CD4-positive, alpha-beta T cell treated with Interleukin-21 for 1 hour (primary cell): ENCODE measurements at places on chromosomes 16 and 17.

GRCh38 chr17:73174126-73174525 is 9.3 kb downstream of the SSTR2 start:
- DNase-seq = no peak

DNA sequence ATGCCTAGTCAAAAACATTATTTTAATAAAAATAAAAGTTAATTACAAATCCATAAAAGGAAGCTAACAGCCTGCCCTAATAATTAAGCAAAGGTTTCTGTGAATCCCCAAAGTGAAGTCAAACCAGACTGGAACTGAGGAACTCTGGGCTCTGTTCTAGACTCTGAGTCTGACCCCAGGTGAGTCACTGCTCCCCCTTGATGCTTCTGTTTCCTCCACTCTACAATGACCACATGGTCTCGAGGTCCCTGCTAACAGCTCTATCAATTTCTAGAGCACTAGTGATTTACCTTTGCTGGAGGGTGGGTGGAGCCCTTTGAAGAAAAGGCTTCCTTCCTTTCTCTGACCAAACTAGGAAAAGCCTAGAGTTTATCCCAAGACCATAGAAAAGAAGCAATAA is 32.4 kb downstream of the XPO6 start:
- no peak for DNase-seq

- DNase-seq = no peak
Measured at GRCh38 chr17:3986270-3986938, 22.2 kb upstream of the ATP2A3 start.

DNA sequence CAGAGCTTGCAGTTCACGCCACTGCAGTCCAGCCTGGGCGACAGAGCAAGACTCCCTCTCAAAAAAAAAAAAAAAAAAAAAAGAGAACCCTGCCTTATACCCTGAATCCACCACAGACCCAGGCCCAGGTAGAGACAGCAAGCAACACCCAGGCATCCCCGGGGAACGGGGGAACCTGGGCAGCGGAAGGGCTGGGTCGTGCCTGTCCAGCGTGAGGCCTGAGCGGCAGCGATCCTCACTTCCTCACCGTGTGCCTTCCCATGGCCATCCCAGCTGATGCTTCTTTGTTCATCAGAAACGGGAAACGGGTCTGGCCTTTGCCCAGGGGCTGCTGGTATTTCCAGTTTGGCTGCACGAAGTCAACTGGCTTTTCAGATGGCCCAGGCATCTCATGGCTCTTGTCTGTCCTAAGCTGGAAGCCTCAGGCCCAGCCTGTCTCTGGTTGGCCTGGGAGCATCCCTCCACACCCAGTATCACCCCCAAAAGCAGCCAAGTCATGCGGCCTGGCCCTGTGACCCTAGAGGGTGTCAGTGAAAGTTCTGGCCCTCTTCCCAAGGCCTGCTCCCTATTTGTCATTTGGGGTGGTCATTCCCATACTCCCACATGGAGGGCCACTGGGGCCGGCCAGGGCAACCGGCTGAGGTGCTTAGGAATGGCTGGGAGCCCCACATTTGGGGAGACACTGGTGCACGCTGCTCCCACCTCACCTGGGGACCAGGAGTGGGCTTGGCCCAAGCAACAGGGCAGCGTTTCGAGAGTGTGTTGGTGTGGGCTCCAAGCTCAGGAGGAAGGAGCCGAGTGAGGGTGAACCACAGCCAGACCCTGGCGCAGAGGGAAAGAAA is 20.1 kb downstream of the FAM83G start:
- no peak for DNase-seq

DNA sequence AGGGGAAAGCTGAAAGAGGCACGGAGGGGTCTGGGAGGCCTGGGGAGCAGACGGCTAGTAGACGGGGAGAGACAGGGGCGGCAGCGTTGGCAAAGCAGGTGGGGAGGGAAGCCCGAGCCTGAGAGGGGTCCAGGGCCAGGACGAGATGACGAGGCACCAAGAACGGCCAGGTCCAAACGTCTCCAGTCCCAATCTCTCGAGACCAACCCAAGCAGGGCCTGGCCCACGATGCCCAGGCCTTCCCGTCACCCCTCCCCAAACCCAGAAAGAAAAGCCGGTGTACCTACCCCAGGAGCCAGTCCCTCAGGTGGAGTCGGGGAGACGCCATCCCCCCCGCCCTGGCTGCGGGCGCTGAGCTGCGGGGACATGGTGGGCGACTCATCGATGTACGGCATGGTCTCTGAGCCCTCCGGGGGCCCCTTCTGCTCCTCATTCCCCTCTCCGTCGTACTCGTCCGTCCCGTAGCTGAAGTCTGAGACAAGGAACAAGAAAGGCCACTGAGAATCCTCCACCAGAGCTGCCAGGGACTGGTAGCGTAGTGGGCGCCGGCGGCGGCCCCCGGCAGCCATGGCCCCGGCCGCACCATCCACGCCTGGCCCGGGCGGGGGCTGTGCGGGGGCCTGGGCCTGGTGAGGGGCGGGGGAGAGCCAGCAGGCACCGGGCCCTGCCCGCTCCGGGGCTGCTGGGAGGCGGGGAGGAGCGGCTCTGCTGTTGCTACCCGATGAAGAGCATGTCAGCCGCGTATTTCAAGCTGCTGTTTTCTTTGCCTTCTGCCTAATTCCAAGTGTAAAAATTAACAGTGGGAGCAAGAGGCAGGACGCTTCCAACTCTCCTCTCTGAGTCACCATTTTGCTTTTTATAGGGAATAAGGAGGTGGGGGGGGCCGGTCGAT is 54.6 kb downstream of the ABR start:
- DNase-seq = no peak

DNA sequence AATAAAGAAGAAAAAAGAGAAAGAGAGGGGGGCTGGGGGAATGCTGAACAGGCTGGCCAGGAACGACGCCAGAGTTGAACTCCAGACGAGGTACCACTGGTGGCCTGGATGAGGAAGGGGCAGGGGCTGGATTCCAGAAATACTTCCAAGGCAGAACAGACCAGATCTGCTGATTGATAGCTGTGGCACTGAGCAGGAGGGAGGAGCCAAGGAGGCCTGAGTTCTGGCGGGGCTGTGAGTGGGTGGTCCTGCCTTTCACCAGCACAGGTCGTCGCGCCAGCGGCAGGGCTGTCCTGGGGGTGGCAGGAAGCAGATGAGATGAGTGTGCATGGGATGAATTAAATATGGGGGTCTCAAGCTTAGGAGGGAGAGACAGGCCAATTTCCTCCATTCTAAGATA is 5.5 kb downstream of the CCDC42 start:
- DNase-seq = no peak

DNA sequence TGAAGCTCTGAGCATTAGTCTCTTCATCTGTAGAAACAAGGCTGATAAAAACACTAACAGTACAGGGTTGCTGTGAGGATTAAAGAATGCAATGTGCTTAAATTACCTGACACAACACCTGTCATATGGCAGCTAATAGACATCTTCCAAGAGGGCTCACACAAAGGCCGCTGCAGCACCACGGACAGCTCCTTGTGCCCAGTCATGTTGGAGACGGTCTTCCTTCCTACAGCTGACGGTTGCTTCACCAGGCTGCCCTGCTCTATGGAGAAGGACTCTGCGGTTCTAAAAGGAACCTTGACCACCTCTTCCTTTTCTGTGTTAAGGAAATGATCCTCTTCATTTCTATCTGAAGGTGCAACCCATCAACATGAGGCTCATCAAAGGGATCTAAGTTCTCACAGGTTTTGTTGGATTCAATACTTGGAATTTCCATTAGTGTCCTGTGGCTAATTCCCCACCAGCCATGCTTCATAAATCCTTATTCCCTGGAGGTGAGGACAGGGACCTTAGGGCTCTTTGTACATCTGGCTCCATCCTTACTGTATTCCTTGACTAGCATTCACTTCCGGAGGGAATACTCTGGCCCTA is 138.9 kb upstream of the CES5A start:
- DNase-seq = peak; percentile 4

GRCh38 chr17:80594431-80595269 is 50.0 kb downstream of the RPTOR start:
- DNase-seq = no peak

- DNase-seq = no peak
Measured at GRCh38 chr16:68005211-68005610, 5.9 kb upstream of the DPEP2 start.

DNA sequence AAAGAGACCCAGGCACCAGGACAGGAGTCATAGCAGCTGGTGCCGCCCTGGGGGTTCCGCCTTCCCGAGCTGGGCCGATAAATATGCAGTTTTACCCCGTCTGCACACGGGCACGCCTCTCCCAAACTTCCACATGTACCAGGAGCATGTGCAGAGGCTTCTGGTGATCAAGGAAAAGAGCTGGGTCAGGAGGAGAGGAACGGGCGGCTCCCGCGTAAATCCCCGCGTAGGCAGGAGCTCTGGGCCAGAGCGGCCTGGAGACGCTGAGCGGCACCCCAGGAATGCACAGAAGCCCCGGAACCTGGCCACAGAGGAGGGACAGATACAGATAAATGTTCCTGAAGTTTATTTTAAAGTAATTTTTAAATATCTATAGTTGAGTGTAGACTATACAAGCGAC is 46.6 kb upstream of the METRNL start:
- DNase-seq = no peak

DNA sequence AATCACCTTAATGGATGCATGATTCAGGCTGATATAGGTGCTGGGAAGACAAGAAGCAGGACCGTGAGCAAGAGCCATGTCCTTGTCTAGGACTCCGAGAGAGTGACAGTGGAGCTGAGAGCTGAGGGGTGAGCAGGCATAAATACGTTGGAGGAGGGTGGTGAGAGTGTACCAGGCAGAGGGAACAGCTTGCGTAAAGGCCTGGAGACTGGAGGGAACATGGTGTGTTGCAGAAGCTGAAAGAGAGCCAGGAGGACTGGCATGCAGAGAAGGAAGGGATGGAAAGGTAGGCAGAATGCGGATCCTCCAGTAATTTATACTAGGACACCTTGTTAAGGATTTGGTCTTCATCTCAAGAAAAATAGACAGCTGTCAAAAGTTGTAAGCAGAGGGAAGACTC is 653.2 kb downstream of the HS3ST4 start:
- DNase-seq = no peak

- DNase-seq = no peak
Measured at GRCh38 chr17:77566151-77566550, 392.4 kb upstream of the TNRC6C start.

- no peak for DNase-seq
Measured at GRCh38 chr17:47223460-47223859, 14.3 kb downstream of the MYL4 start.

DNA sequence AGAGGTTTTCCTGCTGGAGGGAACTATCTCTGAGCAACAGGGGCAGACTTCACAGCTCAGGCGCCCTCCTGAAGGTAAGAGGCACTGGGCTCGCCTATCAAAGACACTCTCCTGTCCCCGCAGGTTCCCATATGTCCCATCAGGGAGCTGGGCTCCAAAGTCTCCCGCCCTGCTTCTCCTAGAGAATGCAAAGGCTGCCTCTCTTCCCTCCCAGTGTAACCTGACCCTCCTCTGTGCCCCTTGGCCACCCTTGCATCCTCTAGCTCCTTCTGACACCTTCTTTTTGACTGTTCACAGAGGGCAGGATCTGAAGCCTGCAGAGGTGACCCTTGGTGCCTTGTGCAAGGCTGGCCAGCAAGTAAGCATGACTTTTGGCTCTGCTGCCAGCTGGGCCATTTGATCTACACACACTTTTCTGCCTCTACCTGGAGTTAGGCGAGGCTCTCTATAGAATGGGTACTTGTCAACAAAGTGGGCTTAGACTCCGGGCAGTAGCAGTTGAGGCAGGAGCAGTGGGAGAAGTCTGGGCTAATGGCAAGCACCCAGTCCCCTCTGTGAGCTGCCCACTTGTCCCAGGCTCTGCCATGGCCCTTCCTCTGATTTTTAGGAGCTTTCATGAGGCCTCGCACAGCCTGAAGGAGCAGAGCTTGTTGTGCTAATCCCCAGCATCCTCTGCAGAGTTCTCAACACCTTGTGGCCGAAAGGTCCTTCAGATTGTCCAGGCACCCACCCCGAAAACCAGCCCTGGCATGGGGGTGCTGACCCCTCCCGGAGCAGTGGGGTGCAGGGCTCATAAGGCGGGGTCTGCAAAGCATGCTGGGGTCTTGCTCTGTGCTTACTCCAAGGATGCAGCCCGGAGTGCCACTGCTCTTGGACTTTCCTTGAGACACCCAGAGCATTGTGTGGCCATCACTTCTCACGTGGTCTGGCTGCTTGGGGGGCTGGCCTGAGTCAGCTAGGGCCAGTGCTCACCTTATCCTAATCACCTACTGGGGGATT is 122.9 kb downstream of the METRNL start:
- no peak for DNase-seq

GRCh38 chr17:59423137-59423724 is 91.8 kb downstream of the YPEL2 start:
- DNase-seq = no peak

- DNase-seq = no peak
Measured at GRCh38 chr17:71224824-71225575, 895.8 kb upstream of the SOX9 start.

- peak; percentile 25 for DNase-seq
Measured at GRCh38 chr16:89472711-89473075, 17.7 kb downstream of the ANKRD11 start.

- peak; percentile 70 for DNase-seq
Measured at GRCh38 chr17:28738680-28739384, 5.0 kb upstream of the TRAF4 start.

- no peak for DNase-seq
Measured at GRCh38 chr16:53091466-53092211, 36.8 kb downstream of the CHD9 start.

GRCh38 chr17:67293251-67294203 is 48.5 kb upstream of the HELZ start:
- DNase-seq = peak; percentile 75

- no peak for DNase-seq
Measured at GRCh38 chr16:83060-83603, 5.1 kb downstream of the MPG start.
